ENCODE measurements at places on chromosomes 5 and 9. TPM values are rescaled to one million over a fixed set of nuclear protein-coding genes. Genes with fewer than 3 reads are reported as not detected.

The SPINK7 gene
- not detected for total RNA-seq

The DIRAS2 gene
- 0.66 TPM for total RNA-seq

The MCCC2 gene
- total RNA-seq, result 29.4 TPM

The LECT2 gene
- not detected for total RNA-seq

The PTGS1 gene
- total RNA-seq, result 67.8 TPM

The MYOT gene
- total RNA-seq, result not detected

The TAF11L5 gene
- total RNA-seq, result not detected

Measured in smooth muscle cell of trachea (primary cell).